ENCODE measurements at places on chromosomes 4 and X.

GRCh38 chr4:17761062-17761461 is 20.4 kb downstream of the FAM184B start:
- DNase-seq, result no peak

DNA sequence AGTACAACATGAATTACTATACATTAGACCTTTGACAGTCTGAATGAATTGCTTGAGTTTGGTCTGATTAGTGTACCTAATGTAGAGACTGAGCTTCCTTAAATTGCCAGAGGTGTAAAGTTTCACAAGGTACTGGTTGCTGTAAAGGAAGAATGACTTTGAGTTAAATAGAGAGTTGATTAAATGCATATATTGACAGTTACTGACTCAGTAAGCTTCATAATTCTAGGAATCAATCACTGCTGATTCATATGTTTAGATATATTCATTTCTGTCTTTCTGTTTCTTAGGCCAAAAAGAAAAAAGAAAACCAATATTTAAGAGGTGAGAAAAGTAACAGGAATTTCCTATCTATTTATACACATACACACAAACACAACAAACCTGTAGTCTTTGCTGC is 16.2 kb upstream of the ART3 start:
- no peak for DNase-seq

GRCh38 chrX:150060406-150060805 is 122.1 kb upstream of the EOLA2 start:
- DNase-seq, result no peak

DNA sequence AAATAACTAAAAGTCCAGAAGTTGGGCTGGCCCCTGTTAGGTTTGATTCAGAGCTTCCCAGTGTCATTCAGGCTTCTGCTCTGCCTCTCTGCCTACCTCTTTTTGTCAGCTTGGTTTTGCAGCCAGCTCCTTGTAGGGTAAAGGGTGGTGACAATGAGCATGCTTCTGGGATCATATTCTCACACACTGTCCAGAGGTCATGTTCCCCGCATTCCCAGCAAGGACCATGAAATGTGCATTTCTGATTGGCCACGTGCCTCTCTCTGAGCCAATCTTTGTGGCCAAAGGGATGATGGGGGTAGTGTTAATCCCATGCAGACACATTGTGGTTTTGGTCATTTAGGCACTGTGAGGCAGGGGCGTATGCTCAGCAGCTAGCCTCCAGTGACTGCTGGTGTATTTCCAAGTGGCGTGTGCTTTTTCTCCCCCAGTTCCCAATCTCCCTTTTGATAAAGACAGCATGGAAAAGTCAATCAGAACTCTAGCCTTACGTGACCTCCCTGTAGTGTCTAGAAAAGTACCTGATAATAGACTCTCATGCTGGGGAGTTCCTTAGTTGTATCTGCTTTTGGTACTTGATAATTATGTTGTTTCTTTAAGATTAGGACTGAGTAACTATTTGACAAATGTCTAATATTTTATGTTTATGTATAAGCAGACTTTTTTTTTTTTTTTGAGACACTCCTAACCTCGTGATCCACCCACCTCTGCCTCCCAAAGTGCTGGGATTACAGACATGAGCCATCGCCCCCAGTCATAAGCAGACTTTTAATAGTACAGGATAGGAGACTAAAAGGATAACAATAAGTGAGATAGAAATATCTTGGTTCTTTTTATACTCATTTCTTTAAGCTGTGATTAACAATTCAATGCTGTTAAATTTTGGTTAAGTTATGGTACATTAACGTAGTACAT is 57.8 kb downstream of the KIAA0232 start:
- DNase-seq, result no peak

DNA sequence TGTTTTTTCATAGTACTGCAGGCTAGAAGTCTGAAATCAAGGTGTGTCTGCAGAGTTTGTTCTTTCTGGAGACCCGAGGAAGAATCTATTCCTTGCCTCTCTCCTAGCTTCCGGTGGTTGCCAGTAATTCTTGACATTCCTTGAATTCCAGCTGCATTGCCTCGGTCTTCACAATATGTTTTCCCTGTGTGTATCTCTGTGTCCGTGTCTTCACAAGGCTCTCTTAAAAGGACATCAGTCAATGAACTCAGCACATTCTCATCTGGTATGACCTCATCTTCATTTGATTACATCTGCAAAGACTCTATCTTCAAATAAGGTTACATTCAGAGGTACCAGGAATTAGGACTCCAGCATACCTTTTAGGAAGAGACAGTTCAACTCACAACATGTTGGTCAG is 163.4 kb downstream of the BANK1 start:
- peak; percentile 86 for DNase-seq

DNA sequence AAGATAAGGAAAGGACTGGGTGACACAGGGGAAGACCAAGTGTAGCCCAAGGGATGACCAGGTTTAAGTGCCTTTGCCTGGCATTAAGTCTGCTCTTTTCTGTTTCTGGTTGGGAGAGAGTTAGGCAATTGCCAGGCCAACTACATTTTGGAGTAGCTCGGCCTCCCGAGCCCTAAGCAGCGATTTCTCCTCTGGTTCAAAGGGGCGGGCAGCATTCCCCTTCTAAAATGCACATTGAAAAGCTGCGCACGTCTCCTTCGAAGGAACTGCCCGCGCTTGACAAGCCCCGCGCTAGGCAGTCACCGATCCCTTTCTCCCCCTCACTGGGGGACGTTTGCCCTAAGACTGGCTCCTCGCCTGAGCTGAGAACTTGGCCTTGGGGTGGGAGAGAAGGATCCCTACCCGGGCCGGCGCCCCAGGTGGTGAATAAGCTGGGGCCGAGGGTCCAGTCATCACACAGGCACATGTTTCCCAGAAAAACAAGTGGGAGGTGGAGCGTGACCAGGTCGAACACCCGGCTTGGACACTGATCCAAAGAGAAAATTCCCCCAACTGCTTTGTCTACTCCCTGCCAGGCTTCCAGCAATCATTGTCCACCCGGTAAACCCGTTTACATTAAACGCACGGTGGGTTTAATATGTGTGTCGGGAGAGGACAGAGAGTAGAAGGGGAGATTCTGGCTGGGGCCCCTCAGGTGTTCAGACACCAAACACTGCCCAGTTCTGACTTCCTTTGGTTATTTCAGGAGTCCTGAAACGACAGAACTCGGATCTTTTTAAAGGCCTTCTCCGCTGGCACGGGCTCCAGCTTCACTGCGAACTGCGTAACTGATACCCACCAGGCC is 4.0 kb downstream of the ARX start:
- DNase-seq, result no peak

- no peak for DNase-seq
Measured at GRCh38 chr4:102610476-102610875, 109.3 kb downstream of the NFKB1 start.

DNA sequence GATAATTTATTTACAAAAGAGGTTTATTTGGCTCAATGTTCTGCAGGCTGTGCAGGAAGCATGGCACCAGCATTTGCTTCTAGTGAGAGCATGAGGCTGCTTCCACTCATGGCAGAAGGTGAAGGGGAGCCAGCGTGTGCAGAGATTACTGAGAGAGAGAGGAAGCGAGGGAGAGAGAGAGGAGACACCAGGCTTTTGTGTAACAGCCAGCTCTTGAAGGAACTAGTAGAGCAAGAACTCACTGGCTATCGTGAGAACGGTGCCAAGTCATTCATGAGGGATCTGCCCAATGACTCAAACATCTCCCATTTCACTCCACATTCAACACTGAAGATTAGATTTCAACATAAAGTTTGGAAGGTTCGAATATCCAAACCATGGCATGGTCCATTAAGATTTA is 12.7 kb downstream of the GUCY1A1 start:
- DNase-seq, result no peak

DNA sequence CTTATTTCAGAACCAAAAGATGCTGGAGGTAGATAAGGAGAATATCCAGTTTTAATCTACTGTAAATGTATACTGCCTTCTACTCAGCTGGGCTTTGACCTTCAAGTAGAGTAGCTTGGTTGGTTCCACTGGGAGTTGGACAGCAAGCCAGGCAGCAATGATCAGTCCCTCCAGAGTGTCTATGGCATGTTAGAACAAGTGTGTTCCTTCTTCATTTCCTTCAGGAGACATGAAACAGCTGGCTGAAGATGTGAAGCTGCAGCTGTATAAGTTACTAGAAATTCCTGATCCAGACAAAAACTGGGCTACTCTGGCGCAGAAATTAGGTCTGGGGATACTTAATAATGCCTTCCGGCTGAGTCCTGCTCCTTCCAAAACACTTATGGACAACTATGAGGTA is 111.1 kb downstream of the NFKB1 start:
- no peak for DNase-seq

DNA sequence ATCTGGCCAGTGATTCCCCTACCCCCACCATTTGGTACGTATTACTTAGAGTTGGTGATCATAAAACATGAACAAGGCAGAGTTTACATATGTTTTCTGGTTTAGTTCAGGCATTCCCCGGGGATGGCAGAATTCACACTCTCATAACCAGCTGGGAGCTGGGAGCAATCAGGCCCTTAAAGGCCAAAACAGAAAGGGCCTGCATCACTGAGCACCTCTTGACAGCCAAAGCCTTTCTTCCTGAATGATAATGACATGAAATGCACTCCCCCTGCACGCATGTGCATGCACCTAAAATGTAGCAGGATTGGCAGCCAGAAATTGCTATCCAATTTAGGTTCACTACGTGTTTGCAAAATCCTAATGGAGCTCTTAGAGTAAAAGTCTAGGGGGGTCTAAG is 235.4 kb downstream of the GPC3 start:
- no peak for DNase-seq

DNA sequence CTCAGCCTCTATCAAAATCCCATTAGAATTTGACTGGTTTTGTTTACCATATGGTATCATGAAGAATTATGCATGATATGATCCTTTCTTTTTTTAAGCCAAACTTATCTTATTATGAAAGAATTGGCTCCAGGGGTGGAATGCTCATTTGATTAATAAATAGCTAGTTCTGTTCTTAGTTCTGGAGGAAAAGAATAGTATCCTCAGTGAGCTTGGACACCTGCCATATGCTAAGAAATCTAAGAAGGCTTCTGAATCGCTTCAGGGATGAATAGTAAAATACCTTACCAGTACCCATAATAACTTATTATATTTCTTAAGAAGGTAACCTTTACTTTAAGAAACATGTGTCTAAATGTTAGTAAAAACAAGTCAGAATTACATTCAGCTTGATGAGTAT is 803.6 kb downstream of the ADGRL3 start:
- DNase-seq, result no peak

DNA sequence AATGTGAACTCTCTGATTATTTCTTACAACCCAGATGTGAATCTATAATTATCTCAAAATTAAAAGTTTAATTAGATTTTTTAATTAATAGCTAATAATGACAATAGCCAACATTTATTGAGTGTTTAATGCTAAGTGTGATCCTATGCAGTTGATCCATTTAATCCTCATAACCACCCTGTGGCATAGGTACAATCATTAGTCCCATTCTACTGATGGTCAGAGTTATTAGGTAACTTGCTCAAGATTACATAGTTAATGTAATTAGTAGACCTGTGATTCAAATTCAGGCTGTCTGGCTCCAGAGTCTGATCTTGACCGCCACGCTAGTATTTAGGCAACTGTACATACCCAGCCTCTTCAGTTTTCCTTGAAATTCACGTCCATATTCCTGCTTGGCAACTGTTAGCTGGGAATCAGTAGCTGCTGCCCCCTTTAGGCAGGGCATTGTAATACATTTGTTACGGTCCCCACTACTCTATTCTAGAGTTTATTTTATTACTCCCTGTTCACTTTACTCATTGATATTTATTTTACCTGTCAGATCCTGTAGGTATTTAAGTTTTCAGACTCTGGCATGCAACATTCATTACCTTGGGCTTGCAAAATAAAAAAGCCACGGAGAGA is 20.6 kb upstream of the TEC start:
- DNase-seq, result no peak

GRCh38 chrX:74507191-74507590 is 85.9 kb downstream of the SLC16A2 start:
- DNase-seq, result no peak

- DNase-seq, result no peak
Measured at GRCh38 chr4:98113012-98113411, 30.3 kb downstream of the STPG2 start.

- DNase-seq, result no peak
Measured at GRCh38 chr4:61666244-61666643, 466.1 kb downstream of the ADGRL3 start.

DNA sequence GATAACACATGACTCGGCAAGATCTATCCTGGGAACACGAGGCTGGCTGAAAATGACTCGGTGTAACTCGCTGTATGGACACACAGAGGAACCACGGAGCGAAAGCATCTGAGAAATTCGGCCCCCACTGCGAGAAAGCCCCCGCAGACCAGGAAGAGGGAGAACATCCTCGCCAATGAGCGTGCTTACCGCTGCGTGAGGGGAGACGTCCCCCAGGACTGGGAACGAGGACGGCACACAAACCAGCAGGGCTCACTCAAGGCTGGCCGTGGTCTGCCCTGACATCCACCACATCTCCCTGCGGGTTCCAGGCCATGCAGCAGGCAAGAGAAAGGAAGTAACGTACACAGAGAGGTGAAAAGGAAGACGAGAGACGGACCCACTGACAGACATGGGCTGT is 17.6 kb upstream of the GTPBP6 start:
- DNase-seq, result no peak

DNA sequence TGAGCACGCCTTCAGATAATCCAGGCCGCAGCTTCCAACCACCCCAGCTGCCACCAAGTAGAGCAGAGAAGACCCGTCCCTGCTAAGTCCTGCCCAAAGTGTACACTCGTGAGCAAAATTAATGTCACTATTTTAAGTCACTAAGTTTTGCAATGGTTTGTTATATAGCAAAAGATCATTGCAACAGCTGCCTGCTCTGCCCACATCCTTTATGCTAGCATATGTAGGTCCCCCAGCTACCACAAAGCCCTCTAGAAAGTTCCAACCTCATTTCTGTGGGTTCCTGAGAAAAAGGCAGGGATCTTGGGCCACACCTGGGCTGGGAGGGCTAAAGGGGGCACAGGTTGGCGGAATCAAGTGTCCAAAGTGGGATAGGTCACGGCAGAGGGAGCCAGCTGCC is 346.9 kb downstream of the BCOR start:
- no peak for DNase-seq

DNA sequence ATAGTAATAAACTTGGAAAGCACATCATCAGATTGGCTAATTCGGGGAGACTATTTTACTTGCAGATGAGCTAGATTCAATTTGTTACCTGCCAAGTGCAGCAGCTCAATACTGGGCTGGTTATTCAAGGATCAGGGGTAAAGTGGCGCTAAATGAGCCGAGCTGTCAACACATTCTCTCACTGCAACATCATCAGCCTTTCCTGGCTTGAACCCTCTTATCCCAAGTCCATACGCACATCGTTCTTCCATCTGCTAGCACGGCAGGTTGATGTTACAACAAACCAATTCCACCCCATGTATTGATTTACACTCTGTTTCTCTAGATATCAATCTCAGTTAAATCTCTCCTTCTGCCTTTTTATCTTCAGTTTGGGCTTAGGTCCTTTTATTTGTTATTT is 2101.5 kb upstream of the AGA start:
- DNase-seq, result no peak

GRCh38 chrX:20681683-20682082 is 415.0 kb upstream of the RPS6KA3 start:
- peak; percentile 48 for DNase-seq

DNA sequence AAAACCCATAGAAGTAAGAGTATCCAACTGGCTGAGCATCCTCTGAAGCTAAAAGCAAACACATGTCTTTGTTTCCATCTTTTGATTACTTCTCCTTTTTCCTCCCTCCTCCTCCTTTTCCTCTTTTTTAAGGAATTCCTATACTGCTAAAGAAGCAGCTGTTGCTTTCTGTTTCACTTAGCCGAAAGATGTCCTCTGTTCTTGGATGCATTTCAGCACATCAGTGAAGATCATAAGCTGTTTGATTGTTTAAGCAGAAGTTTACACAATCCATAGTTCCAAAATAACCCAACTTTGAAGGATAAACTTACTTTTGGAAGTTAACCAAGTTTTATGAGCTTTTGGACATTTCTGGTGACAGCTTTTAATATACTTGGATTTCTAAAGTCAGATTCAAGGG is 55.1 kb upstream of the TNIP3 start:
- DNase-seq, result no peak

All from NCI-H226 (cell line).